ENCODE measurements at places on chromosomes 3 and 15.

DNA sequence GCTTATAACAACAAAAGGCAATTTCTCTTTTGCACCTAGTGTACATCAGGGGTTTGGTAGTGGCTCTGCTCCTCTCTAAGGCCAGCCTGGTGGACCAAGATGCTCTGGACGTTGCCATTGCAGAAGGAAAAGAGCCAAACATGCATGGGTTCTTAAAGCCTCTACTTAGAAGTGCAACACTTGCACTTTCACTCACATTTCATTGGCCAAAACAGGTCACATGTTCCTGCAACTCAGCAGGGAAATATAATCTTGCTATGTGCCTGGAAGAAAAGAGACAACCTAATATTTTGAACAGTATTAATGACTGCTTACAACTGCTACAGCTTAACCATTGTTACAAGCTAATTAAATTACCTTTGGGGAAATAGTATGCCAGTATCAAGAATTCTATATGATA, 182.9 kb downstream of the IL5RA start:
- DNase-seq, result no peak

DNA sequence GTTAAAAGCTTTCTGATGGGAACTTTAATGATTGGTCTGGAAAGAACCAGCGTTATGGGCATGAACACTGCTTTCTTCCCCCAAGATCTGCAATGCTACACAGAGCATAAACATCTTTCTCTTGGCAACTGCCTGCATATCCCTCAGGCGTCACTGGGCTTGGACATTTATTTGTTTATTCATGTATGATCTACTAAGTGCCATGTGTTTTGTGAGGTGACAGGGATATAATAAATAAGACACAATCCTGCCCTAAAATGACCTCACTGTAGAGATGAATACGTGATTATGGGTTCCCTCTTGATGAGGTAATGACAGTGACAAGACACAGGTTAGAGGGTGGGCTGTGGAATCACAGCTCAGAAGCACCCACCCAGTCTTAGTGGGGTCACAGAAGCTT, 485.3 kb downstream of the PDCD6IP start:
- DNase-seq, result no peak

GRCh38 chr15:33278816-33279612, 31.8 kb upstream of the RYR3 start:
- peak; percentile 27 for DNase-seq

DNA sequence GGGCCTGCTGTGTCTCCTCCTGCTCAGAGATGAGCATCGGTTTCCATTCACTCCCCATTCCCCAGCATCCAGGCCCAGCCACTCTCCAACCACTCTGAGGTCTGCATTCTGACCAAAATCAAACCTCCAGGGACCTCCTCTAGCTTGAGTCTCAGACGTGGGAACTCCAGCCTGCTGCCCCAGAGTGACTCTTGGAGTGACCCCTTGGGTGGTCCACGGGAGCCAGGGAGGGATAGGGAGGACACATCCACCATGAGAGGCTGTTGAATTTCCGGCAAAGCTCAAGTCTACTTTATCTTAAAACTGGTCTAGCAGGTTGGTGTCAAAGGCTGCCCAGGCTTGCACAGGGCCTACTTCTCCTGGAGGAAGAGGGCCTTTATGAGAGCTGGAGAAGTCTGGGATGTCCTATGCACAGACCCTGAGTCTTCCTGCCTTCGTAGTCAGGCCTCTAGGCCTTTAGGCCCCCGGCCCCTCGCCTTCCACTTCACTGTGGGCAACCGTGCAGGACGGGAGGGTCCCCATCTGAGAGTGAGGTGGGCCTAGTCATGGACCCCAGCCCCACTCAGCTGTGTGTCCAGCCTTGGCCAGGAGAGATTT, 8.9 kb downstream of the CISH start:
- no peak for DNase-seq

GRCh38 chr15:69820819-69821218, 276.9 kb downstream of the TLE3 start:
- DNase-seq, result peak; percentile 83

DNA sequence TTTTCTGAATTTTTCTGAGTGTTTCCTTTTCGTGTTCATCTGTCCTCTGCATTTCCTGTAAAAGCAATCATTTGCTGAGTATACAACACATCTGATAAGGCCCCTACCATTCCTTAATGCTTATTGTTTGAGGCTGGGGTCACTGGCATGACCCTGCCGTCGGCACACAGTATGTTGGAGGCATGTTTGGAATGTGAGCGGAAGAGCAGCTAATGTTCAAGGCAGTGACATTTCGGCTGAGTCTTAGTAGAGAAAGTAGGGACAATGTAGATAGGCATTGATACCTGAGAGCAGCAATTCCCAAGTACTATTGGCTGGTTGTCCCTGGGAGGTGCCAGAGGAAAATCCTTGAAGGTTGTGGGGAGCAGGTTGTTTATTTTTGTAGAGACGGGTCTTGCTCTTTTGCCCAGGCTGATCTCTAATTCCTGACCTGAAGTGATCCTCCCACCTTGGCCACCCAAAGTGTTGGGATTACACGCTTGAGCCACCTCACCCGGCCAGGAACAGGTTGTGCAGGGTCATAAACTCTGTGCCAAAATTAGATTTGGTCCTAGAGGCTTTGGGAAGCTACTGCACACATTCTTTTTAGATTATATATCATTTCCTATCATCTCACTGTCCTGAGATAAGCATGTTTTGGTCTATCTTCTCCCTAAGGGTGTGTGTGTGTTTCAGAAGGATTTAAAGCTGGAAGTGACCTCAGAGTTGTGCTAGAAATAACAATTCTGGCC, 13.5 kb downstream of the PTPN23 start:
- no peak for DNase-seq

DNA sequence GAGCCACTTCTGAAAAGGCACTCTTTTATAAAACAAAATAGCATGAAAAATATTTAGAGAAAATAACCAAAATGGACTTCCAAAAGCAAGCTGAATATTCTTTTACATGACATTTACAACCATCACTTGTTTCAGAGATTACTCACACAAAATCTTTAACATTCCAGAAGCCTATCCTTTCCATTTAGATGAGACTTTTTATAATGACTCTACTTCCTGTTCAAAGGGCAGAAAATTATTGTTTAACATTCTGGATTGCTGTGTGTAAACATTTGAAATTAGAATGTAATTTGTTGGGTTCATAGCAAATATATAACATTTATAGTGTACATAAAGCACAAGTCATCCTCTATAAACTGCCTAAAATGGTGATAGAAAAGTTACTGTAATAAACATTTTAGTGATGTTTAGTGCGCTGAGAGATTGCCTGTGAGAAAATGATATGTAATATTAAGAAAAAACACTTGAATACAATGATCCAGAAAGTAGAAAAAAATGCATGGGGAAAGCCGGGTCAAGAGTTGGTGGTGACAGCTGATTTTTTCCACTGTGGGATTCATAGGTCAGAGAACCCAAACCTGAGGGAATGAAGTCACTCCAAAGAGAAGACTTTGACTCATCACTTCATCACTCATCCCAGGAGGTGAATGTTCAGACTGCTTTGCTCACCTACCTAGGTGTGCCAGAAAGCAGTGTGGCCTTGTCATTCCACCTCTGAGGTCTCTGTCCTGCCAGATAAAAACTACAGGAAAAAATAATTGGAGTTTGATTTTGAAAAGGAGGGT, 305.8 kb downstream of the ARPP21 start:
- no peak for DNase-seq

DNA sequence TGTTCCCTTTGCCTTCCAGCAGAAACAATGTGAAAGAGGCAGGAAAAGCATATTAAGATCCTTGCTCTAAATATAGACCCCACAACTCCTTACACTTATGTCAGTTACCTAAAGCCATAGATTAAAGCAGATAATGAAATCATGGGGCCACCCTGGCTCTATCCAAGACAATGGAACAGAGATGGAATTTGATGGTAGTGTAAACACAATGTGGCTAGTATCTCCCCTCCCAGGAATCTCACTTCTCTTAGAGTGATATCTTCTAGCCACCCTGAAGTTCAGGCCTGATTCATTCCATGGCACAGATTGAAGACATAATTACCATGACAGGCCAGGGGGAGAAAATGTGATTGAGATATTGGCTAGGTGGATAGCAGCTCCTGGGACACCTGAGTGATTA, 32.6 kb downstream of the GALNT15 start:
- DNase-seq, result no peak

DNA sequence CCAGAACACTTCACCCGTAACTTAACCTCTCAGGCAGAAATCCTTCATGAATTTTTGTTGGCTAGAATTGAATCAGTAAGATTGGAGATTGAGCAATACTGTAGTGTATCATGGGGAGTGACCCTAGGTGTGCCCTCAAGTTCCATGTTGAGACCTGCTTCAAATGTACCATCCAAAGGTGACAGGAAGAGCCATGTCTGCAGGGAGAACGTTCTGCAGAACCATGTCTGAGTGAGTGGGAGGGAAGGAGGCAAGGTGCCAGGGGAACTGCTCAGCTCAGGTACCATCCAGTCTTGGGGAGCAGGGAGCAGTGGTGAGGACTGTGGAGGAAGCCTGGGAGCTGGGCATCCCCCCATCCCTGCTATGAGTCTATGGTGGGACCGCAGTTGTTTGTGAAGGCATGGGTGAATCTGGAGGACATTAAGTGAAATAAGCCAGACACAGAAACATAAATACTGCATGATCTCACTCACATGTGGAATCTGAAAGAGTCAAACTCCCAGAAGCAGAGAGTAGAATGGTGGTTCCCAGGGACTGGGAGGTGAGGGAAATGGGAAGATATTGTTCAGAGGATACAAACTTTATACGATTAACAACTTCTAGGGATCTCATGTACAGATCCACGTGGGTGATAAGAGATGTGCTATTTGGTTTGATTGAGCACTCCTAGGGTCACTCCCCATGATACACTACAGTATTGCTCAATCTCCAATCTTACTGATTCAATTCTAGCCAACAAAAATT, 23.3 kb downstream of the CFAP161 start:
- no peak for DNase-seq

Data from iPS-NIHi11 (cell line).